Umbilical cord (tissue), 2 donors: ENCODE measurements at places on chromosomes 2 and 18.

DNA sequence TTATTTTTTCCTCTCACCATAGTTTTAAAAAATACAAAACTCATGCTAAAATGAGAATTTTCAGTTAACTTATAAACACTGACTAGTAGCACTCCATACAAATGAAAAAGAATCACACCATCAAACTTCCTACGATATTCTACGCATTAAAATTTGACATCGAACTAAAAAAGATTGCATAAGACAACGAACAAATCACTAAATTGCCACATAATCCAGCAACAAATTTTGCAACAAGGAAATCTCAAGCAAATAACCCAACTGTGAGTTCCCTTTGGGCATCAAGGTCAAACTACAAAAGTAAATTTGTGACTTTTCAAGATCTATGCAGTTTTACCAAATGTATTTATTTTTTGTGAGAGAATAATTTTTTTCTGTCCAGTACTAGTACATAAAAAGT, 1.5 kb downstream of the MAP3K2 start:
- DNase-seq, result no peak

DNA sequence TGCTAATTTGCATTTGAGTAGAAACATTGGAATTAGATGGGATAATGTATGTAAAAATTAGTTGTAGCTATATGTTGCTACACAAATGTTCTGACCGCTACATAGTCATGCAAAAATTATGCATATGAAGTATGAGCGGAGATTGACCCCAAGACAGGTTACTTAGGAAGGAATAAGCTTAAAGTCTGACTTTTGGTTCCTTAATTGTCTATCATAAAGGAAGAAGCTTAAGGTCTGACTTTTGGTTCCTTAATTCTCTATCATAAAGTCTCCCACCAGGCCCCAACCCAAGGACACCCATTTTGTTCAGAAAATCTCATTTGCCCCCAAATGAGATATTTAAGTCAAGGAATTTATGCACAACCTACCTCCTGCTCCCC, 106.5 kb downstream of the EVA1A start:
- DNase-seq, result no peak

GRCh38 chr2:237636578-237636977, 9.2 kb downstream of the LRRFIP1 start:
- DNase-seq, result no peak

- no peak for DNase-seq
Observed at GRCh38 chr18:38198526-38198925, 632.9 kb upstream of the CELF4 start.

DNA sequence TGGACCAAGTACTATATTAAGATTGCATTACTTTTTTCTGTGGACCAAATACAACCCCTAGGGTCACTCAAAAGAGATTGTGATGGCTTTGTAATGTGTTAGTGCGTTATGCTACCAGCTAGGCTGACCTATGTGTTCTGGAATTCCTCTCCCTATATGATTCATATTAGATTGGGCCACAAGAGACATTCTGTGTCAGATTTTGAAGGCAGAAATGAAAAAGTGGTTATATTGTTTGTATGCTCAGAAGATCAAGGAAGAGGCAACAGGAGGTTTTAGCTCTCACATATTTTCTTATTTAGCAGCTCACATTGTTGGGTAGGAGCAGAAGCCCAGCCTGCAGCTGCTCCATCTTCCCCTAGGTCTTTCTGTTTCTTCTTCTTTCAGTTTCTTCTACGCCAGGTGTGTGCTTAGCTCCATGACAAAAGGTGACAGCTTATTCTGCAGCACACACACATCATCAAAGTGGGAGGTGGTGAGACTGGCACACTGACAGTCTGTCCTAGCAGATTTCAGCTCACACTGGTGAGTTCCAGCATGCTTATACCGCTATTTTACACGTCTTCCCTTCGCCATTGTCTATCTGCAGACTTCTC, 156.8 kb upstream of the UBE2E3 start:
- DNase-seq, result no peak

- DNase-seq, result no peak
Observed at GRCh38 chr2:136557203-136557602, 208.1 kb upstream of the THSD7B start.

DNA sequence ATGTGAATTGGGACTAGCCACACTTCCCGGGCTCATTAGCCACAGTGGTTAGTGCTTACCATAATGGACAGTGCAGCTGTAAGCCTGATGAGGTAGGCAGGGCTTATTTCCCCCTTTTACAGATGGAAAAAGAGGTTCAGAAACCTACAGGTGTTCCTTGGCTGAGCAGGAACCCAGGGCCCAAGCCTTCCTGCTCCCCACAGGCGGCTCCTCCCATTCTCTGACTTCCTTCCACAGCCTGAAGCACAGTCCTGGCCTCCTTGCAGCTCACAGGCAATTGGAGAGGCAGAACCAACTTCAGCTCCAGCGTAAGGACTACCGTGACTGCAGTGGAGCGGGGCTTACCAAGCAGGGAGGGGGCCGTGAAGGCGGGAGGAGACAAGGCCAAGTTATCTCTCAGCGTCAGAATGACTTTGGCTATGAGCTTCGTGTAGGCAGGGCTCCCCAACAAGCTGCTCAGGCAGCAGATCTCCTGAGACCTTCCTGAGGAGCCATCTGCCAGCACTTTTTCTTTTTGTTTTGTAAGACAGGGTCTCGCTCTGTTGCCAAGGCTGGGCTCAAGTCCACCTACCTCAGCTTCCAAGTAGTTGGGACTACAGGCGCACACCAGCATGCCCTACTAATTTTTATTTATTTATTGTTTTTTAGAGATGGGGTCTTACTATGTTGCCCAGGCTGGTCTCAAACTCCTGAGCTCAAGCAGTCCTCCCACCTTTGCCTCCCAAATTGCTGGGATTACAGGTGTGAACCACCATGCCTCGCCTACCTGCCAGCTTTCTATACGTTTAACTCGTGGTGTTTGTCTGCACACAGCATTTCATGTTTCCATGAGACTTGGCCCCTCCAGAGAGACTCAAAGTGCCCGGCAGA, 34.2 kb upstream of the NT5DC4 start:
- DNase-seq, result no peak
